ENCODE measurements at places on chromosomes 5 and 9. TPM values are rescaled to one million over a fixed set of nuclear protein-coding genes. Genes with fewer than 3 reads are reported as not detected.
A peak's percentile ranks its signal among the peaks of the same experiment; 100 is the strongest.

- DNase-seq, result no peak
Observed at GRCh38 chr5:133713751-133714150, 101.4 kb upstream of the FSTL4 start.

GFPT2 gene
- 0.79 TPM for total RNA-seq

DNA sequence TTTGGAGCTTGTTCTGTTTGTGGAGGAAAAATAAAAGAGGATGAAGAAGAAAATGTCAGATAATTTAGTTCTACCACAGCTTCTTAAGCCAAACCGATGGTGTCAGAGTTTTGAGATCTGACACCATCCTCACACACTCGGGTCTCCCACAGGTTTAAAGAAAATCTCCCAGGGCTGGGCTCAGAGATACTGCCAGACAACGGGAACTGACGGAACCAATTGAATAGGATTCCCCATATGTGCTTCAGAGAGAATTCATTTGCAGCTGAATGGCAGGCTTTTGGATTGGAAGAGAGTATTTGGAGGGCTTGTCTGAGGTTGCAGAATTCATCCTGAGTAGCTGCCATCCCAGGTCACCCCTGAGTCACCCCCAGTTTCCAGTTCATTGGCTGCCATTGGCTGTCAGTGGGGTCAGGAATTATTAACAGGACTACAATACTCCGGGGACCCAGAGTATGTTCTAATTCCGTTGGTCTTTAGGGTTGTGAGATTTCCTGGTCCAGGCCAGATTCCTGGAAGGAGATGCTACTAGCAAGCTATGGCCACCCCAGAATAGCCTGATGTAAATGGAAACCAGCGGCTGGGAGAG, 131.3 kb downstream of the PDZD2 start:
- no peak for DNase-seq

NAIP gene
- 2.4 TPM for total RNA-seq

- DNase-seq, result peak; percentile 99
Observed at GRCh38 chr9:94165592-94166235, 81.5 kb downstream of the PTPDC1 start.

CATSPER3 gene
- total RNA-seq, result under 0.01 TPM

DNA sequence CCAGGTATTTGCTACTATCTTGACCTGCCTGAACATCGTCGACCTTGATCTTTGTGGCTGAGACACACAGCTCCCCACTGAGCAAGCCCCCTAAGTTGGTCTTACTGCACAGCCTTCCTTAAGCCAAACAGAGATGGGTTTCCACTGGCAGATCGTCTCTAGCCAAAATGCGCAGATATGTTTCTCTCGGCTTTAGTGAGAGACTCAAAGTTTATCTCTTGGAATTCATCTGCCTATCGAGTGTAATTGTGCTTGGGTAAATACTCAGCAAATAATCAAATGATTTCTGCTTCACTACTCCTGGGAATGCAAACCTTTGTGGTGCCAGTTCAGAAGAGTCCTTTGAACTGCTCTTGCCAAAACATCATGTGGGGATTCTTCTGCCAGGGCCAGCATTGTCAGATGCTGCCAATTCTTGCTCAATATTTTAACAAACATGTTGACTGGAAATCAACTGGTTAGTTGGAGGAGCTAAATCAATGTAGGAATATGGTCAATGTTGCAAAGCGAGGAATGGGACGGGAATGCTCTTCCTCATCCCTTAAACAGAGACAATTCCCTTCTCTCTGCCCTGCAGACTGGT, 141.2 kb upstream of the SLC28A3 start:
- DNase-seq, result no peak

KIF12 gene
- not detected for total RNA-seq

DNA sequence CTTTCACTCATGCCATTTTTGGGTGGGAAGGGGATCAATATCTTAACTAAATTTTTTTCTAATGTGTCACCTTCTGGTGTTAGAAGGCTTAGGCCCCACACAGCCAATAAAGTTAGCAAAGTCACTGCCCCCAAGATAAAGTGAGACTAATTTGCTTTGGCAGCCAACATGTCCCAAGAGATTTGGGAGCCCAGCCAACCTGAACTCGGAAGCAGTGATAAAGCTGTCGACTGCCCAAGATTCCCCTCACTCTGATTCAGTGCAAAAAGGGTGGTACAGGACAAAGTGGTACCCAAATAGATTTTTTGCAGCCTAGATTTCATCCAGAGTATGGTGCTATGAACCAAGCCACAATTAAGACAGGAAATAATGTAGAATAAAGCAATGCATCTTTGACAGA, 572.5 kb upstream of the ARRDC3 start:
- DNase-seq, result no peak

GRCh38 chr5:148912714-148913398, 86.4 kb downstream of the ADRB2 start:
- peak; percentile 75 for DNase-seq

- peak; percentile 60 for DNase-seq
Observed at GRCh38 chr9:108272349-108272899, 583.4 kb downstream of the ACTL7B start.

DNA sequence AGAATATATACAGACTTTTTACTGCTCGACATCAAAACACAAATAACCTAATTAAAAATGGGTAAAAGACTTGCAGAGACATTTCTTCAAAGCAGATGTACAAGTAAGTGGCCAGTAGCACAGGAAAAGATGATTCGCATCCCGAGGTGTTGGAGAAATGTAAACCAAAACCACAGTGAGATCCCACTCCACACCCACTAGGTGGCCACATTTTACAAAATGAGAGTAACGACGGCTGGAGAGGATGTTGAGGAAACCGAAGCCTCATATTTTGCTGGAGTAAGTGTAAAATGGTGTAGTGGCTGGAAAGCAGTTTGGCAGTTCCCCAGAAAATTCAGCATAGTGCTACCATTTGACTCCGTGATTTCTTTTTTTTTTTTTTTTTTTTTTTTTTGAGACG, 21.3 kb upstream of the GBGT1 start:
- peak; percentile 74 for DNase-seq

SIGMAR1 gene
- total RNA-seq, result 29.2 TPM
